T-helper 2 cell (primary cell): ENCODE measurements at places on chromosomes 7 and 10.

DNA sequence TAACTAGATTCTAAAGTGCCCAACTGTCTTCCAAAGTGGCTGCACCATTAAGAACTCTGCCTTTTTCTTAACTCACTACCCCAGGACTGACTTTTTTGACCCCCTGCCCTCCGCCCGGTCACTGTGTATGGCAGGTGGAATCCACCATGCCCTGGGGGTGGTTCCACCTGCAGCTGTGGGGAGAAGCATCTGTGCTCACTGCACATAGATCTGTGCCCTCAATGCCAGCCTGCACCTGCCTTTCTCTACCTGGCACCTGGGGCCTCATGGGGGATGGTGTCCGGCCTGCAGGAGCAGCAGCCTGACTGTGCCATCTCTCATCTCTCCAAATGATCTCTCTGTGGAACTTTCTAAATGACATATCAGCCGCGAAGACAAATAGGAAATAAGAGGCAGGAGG lies 353.5 kb downstream of the PAXIP1 start:
- no peak for DNase-seq

- DNase-seq = no peak
These were observed 32.8 kb upstream of the ARHGAP12 start for GRCh38 chr10:31961277-31962074.

GRCh38 chr7:151857866-151858450 lies 19.0 kb downstream of the PRKAG2 start:
- no peak for DNase-seq

GRCh38 chr7:27351786-27352185 lies 109.2 kb downstream of the EVX1 start:
- DNase-seq = no peak

DNA sequence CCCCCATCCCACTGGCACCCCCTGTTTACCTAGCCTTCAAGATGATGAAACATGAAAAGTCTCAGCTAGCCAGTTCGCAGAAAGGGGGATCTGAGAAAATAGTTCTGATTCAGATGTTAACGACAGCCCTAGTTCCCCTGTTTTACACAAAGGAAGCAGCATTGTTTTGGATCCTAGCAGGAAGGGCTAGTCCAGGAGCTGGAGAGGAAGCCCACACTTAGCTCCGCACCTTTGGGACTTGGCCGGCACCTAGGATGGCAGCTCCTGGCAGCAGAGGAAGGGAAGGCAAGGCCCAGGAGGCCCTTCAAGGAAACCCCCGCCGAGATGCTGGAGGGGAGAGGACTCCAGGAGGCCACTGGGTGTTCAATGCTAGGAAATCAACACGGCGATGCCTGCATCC lies 29.0 kb upstream of the MGMT start:
- no peak for DNase-seq

DNA sequence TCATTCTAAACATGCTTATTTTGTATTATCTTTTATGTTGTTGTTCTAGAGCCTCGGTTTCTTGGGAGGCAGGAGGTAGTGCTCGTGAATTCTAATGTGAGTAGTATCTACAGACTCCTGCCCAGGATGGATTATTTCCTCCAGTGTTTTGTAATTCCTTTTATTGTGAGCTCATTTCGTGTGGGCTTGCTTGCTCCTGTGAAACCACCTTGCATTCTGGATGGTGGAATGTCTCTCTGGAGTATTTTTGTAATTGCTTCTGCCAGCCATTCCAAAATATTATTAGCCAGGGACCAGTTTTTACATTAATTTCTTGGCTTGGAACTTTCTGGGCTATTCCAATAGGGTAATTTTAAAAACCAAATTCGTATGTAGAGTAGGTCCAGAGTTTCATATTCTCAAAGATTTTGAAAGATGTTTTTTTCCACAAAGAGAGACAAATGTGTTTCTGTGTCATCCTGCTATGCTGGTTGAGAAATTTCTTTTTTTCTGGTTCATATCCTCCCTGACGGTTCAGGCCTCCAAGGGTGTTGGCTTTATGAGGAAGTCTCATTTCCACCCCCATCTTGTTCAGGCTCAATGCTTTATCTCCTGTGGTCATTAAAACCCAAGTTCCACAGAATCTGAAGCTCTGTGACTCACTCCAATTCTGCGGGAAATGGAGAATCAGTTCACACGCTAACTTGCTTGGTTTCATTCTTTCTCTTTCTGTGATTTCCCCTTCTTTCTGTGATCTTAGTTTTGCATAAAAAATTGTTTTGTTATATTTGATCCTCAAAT lies 41.7 kb upstream of the CALD1 start:
- DNase-seq = no peak

DNA sequence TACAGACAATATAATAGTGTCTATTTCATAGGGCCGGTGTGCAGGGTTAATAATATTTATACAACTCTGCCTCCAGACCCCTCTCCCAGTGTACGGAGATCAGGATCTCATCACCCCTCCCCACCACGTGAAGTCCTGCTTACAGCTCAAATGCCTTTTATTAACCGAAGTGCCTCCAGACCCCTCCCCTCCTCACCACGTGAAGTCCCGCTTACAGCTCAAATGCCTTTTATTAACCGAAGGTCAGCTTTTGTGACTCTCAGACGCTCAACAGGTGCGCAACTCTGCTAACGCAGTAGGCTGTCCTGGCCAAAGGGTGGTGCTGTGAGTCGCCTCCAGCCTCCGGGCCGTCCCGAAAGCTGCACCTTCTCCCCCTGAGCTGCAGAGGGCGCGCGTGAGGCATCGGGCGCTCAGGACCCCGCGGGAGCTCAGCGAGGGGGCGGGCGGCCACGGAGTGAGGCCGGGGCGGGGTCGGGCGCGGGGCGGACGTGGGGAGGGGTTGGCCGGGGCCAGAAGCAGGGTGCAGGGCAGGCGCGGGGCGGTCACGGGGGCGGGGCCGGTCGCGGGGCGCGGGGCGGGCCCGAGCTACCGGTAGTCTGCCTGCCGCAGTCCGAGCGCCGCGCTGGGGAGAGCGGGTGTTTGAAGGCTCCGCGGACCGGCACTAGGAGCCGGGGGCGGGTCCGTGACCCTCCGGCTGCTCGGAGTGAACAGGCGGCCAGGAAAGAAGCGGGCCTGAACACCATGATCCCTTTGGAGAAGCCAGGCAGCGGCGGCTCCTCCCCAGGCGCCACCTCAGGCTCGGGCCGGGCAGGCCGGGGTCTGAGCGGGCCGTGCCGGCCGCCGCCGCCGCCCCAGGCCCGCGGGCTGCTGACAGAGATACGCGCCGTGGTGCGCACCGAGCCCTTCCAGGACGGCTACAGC lies at the start of gene STK17A:
Gene STK17A, plus strand, starts transcription at position 606 of the 921 bp plus-strand sequence. Its CDS starts 136 bp downstream, at position 742.
- peak; percentile 90 for DNase-seq

GRCh38 chr7:12709726-12710502 lies 22.5 kb downstream of the ARL4A start:
- no peak for DNase-seq

DNA sequence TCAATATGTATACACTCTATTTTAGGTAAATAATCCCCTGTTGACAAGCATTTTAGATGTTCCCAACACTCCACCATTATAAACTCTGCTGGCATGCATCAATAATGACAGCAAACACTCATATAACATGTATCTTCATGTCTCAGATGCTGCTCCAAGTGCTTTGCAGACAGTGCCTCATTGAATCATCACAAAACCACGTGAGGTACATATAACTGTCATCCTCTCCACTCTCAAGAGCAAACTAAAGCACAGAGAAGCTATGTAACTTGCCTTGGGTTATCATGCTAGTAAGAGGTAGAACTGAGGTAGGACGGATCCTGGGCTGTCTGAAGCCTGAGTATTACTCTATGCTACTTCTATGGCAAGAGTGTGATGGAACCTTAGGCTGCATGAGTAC lies 72.5 kb upstream of the GSDME start:
- no peak for DNase-seq

GRCh38 chr7:47693216-47693615 lies 111.3 kb upstream of the TNS3 start:
- DNase-seq = no peak

- DNase-seq = no peak
These were observed 72.7 kb downstream of the SLC37A3 start for GRCh38 chr7:140325600-140325999.

- DNase-seq = no peak
These were observed 189.0 kb downstream of the TCF7L2 start for GRCh38 chr10:113138937-113139585.
